Esophagus squamous epithelium (tissue), 5 donors: ENCODE measurements at places on chromosomes 16 and 17.

DNA sequence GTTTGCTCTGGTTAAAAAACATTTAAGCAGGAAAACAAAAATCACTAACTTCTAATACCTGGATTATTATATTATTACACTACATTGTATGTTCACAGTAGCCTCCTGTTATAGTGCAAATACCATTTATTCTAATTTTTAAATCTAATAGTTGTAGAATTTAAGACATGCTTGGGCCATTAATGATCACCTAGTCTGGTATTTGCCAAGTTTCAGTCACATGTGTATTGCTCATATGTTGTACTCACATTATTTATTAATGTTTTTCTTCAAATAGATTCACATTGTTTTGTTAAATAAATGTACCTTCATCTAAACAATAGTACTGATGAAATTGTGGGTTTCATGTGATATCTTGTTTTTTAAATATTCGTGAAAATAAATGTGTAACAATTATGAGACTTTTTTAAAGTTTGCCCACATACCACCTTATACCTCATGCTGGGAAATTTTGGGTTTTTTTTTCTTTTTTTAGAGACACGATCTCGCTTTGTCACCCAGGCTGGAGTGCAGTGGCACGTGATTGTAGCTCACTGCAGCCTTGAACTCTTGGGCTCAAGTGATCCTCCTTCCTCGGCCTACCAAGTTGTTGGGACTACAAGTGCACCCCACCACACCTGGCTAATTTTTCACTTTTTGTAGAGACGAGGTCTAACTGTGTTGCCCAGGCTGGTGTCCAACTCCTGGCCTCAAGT lies 5.9 kb downstream of the ZNF771 start:
- DNase-seq = no peak

GRCh38 chr17:76772842-76773525 lies 35.1 kb downstream of the MFSD11 start:
- DNase-seq = no peak

DNA sequence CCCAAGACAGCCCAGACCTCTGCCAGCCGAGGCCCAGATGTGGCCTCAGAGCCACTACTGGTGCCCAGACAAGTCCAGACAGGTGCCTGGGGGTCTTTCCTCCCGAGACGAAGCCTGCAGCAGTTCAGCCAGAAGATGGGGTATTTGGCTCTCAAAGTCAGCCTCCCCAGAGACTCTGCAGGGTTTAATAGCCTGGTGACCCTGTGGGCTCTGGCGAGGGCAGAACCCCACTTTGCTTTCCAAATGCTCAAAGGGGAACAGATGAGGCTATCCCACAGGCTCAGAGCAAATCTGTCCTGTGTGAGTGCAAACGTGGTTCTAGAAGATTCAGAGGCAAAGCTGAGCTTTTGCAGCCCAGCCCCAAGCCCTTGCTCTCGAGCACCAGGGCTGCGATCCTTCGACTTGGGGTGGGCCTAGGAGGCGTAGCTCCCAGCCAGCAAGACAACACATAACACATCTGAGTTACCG lies 236.0 kb downstream of the MRTFB start:
- no peak for DNase-seq

DNA sequence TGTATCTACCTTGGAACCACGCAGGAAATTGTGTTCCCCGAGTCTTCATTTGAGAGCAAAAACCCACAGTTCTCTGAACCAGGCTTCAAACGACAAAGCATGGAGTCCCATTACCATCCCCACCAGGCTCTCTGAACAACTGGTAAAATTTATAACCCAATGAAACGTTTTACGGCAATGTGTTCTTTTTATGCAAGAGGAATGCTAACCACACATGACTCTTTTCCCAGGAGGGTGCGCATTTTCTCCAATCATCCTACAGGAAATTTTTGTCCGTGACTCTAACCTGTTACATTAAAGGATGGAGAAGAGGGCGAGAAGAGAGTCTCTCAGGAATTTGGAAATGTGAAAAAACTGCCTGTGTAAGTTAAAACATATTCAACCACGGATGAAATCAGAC lies 17.8 kb downstream of the STX8 start:
- DNase-seq = no peak

DNA sequence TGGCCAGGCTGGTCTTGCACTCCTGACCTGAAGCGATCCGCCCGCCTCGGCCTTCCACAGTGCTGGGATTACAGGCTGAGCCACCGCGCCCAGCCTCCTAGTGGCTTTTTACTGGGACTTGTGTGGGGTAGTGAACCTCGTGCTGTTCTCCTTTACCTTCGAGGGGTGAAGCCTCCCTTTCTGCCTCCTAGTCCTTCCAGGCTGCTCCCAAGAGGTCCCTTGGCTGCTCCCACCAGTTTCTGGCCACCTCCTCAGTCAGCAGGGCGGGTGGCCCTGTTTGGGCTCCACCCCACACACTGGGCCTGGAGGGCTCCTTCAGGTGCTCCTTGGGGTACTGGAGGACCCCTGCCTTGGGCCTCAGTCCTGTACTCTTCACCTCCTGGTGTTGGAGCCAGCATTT lies 70.9 kb upstream of the ZNF750 start:
- no peak for DNase-seq

DNA sequence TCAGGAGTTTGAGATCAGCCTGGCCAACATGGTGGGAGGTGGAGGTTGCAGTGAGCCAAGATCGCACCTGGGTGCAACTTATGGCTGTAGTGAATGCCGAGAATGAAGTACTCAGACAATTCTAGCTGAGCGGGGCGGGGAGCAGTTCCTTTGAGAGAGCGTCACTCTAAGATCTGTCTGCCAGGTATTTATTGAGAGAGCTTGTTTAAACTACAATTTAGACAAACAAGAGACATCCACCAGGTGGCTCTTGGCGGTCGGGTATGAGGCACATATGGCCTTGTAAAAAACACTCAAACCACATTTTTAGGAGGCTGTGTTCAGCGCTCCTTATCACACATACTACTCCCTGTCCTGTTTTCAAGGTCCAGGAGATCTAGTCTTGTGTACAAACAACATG lies 40.6 kb upstream of the CDH1 start:
- DNase-seq = no peak

DNA sequence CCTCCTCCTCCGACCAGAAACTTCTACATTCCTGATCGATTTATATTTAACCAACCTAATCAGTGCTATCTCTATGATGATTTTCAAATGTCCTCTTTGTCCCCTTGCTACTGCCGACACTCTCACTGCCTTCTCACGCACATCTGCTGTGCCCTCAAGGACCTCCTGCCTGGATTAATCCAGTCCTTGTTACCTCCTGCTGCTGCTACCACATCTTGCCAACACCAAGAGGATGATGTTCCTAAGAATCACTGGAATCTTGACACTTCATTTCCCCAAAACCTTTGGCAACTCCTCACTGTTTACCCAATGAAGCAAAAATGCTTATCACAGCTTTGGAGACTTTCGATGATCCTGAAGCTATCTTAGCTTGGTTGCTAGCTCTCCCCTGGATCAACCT lies 287.3 kb upstream of the AXIN2 start:
- no peak for DNase-seq

DNA sequence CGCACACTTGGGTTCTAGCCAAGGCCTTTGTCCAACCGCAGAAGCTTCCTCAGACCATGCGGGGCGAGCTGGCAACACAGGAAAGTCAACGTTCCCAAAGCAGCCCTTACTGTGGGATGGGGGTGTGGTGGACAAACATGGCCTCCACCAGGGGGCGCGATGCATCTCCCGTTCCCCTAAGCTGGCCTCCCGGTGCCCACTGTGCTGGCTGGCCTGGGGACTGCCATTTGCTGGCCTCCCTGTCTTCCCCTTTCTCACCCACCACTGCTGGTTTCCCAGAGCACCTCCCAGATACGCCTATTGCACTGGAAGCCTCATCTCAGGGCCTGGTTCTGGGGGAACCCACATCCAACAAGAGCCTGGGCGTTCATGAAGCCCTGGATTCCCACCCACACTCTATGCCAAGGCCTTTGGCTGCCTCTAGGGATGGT lies 145.3 kb downstream of the IRF8 start:
- DNase-seq = no peak

DNA sequence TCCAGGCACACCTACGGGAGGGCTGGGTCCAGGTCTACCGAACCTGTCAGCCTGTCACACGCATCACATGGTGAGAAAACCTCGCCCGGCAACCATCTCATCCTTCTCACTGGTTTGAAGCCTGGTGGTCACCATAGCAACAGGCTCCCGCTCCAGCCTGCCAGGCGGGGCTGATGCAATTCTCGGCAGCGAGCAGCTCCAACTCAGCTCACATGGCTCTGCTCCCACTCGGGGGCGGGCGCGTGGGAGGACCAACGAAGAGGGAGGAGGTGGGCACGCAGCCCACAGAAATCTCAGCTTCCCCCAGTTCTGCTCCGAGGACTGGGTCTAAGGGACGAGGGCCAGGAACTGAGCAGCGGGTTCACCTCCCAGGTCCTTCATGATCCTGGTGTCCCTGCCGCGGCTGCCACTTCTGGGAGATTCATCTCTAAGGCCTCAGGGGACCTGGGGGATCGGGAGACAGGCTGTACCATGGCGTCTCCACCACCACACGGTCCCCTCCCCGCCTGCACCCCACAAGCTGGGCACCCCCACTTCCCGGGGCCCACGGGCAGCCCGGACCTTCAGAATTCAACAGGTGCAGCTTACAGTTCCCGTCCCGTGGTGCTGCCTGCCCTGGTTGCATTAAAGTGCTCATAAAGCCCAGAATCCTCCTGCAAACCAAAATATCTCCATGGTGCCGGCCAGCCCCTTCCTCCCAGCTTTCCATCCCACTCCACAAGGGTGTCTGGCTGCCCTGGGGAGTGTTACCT lies 25.8 kb downstream of the ABR start:
- DNase-seq = no peak

DNA sequence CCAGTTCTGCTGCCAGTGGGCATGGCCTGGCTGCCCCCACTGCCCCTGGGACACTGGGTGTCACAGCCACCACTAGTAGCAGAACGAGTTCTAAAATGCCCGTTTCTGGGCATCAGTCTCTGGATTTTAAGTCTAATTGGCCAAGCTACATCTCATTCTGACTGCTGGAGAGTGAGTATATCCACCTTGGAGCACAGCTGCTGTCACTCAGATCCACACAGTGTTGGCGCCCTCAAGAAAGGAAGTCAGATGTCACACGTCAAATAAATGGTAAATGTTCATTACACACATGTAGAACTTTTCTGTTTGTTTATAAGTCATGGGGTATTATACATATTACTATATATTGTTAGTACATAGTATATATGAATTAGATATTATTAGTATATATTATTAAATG lies 19.4 kb downstream of the GNGT2 start:
- DNase-seq = no peak

DNA sequence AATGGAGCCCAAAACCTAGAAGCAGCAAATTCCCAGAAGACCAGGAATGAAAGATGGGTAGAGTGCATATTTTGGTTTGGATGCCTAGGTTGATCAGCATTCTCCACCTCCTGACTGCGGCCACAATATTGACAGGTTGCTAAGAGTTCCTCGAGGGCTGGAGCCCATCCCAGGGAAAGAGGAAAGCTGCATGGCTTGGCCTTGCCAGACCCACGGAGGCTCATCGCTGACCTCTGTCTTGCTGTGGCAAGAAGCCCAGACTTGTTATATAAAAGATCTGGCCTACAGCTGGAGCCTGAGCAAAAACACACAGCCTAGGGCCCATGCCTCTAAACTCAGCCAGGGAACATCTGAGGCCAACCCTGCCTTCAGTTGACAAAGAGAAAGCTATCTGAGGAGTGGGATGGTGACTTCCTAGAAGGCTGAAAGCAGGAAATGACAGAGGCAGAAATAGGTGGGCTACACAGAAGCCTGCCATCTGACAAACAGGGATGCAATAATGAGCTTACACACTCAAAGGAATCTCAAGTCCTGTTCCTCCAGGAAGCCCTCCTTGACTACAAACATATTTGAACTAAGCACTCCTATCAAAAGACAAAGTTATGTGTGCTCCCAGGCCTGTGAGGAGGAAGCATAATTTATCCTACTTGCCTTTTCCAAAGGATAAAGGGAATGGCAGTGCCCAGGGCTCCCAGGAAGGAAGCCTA lies 22.5 kb upstream of the SLC35B1 start:
- no peak for DNase-seq

DNA sequence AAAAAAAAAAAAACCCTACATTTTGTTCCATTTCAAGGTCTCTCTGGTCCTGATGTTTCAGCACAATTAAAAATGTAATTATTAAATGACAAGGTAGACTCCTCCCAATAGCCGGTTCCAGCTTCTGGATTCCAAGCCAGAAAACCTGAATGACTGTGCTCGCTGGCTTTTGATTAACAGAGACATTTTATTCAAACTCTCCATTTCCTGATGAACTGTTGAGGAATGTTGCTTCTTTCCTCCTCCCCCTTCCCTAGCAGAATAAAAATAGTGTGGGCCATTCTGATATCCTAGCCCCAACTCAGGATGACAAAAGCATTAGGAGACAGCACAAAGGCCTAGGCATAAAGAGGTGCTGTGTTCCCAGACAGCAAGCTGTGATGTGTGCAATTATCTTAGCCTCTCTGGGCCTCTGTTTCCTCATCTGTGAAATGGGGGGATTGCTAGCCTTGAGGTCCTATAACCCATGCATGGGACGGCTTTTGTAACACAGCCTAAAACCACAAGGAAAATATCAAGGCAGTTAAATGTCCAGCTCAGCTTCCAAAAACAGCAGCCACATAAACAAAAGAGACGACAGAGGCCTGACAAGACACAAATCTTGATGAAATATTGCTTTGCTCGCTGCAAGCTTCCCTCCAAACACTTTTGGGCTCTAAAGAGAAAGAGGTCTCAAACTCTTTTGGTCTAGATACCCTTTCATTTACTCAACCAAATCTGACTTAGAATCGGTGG lies 127.2 kb upstream of the RCVRN start:
- no peak for DNase-seq

- DNase-seq = no peak
Observed at GRCh38 chr17:21357696-21358656, 18.2 kb upstream of the KCNJ12 start.

GRCh38 chr16:70809392-70810060 lies 8.6 kb upstream of the VAC14 start:
- no peak for DNase-seq

DNA sequence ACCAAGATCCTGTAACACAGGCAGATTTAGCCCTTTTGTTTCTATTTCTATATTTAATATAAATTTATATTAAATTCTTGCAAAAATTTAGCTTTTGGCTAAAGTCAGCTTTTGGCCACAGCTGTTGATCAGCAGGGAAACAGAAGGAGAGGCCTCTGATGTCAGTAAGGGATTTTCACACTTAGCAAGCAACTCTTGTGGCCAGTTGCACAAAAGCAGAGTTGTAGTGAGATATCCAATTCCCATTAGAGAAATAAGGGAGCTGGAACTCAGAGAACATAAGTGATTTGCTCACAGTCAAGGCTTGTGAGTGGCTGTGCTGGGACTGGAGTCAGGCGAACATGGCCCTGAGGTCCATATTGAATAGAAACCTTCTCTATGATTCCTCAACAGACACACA lies 16.7 kb upstream of the HEATR6 start:
- DNase-seq = no peak
